ENCODE measurements at places on chromosomes 11 and 22.

GRCh38 chr22:26210334-26210733 lies 41.1 kb downstream of the SEZ6L start:
- no peak for DNase-seq

DNA sequence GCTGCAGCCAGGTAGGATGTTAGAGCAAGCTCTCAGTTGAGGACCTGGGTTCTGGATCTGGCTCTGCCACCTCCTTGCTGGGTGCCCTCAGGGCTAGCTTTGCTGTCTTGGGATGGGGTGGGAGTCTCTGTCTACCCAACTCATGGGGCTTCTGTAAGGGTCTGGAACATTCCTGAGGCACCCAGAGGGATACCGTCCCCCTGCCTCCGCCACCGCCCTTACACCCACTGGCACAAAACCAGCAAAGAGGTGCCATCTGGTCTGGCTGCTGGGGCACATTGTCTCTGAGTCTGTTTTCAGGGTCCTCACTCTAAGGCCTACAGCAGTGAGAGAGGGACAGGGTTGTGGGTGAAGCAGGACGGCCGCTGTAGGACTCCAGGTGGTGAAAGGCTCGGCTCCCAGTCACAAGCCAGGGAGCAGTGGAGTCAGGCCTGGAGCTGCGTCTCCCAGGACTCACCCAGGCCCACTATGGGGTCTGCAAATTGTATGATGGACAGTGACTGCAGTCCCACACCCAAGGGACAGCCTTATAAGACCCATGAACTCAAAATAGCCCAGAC lies 84.9 kb downstream of the MORC2 start:
- DNase-seq = no peak

DNA sequence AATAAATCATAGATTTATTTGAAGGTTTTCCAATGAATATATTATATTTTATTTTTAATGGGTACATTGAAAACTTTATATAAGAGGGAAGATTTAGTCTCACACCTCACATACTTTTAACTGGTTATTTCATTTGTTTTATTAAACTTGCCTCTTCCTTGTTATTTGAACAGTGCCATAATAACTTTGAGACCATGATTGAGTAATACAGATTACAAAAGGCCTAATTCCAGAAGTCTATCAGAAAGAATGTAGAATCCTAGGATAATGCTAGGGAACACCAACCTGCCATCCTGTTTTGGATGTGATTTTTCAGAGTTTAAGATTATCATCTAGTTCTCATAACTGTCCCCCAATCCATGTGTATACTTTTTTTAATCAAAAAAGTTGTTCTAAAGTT lies 102.7 kb upstream of the BIRC3 start:
- no peak for DNase-seq

GRCh38 chr22:31081963-31082605 lies 966 bp downstream of the SMTN start:
- peak; percentile 44 for DNase-seq

GRCh38 chr22:17243524-17243923 lies 24.3 kb upstream of the ADA2 start:
- DNase-seq = no peak

DNA sequence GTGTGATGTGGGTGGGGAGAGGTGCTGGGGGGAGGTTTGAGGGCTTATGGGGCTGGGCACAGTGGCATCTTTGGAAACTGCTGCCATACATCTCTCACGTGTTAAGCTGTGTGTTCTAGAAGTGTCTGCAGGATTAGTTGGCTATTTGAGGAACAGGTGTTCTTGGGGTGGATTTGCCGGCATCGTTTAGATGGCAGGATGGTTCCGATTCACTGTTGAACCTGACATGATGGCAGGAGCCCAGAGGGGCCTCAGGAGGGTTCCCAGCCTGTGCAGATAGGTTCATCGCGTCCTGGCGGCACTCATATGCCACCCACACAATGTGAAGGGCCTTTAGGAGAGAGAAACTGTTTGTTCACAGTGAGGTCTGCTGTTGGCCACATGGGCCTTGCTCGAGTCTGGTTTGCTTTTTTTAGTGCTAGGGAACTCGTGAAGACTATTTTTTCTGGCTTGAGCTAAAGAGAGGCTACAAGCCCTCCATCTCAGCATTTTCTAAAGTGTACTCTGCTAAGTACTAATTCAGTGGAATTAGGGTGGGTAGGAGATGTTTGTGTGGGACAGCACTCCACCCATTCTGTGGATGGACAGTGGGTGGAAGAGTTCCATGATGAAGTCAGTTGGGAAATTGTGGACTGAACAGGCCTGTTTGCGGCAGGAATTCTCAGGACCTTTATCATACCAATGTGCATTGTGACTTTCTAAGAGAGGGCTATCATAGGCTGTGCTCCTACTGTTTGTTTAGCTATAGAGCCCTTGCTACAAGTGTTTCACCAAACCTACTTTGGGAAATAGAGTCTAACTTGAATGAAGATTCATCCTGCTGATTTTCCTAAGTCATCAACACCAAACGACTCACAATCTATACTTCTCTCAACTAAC lies 55.4 kb upstream of the PLET1 start:
- DNase-seq = no peak

- no peak for DNase-seq
These were observed 23.2 kb downstream of the DERL3 start for GRCh38 chr22:23815541-23816155.

DNA sequence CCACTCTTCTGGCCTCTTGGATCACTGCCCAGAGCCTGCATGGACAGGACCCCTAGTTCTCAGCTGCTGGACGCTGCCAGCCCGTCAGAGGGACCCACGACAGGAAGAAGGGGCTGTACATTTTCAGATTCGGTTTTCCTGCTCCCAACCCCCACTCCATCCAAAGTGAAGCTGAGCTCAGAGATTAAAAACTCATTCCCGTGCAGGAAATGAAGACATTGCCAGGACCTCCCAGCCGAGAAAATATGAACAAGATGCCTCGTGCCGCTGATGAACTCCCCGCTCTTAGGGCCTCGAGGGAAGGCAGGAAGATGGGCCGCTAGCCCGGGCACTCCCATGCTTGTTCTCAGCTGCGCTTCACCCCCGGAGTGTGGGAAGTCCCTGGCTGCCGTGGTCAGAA lies 36.1 kb downstream of the RPUSD4 start:
- no peak for DNase-seq

Data from ovary (tissue), 10 donors.